ENCODE measurements at places on chromosomes 4 and X.

GRCh38 chr4:72397314-72397713 is 171.7 kb downstream of the ADAMTS3 start:
- DNase-seq, result no peak

DNA sequence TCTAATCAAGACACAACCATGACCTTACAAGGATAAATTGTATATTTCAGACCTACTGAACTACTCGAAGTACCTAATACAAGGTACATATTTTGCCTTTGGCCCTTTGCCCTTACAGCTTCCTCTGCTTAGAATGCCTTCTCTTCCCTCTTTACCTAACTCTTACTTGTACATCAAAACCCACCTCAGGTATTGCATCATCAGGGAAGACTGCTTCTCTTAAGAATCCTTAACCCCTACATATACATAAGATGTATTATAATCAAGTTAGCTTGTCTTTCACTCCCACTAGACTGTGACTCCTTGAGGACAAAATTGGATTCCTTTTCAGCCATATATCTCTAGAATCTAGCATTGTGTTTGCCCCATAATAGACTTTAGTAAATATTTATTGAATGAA is 101.7 kb upstream of the STIM2 start:
- DNase-seq, result no peak

- no peak for DNase-seq
These were observed 190.6 kb upstream of the RBPJ start for GRCh38 chr4:26130173-26130572.

DNA sequence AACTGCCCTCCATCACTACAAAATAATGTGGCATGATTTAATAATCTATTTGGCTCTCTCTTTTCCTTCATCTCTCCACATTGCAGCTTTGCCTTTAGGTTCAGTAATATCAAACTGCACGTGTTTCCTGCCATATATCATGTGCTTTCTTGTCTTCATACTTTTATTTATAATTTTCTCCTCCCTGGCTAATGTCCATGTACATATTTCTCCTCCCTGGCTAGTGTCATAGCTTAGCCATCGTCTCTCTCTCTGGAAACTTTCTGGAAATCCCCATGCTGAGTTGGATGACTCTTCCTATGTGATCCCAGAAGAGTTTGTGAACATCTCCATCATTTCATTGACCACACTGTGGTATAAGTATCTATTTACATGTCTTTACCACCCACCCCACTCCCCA is 21.3 kb upstream of the PDGFC start:
- no peak for DNase-seq

GRCh38 chr4:57355101-57355665 is 245.0 kb upstream of the IGFBP7 start:
- no peak for DNase-seq

GRCh38 chr4:46656071-46656470 is 253.0 kb downstream of the COX7B2 start:
- no peak for DNase-seq

Data from activated T-helper 1 cell treated with Interleukin-2 at 50 U/mL for 16 hours (primary cell).